Uterus (tissue), 4 donors: ENCODE measurements at places on chromosomes 1 and 21. TPM values are rescaled to one million over a fixed set of nuclear protein-coding genes. Genes with fewer than 3 reads are reported as not detected.

DNA sequence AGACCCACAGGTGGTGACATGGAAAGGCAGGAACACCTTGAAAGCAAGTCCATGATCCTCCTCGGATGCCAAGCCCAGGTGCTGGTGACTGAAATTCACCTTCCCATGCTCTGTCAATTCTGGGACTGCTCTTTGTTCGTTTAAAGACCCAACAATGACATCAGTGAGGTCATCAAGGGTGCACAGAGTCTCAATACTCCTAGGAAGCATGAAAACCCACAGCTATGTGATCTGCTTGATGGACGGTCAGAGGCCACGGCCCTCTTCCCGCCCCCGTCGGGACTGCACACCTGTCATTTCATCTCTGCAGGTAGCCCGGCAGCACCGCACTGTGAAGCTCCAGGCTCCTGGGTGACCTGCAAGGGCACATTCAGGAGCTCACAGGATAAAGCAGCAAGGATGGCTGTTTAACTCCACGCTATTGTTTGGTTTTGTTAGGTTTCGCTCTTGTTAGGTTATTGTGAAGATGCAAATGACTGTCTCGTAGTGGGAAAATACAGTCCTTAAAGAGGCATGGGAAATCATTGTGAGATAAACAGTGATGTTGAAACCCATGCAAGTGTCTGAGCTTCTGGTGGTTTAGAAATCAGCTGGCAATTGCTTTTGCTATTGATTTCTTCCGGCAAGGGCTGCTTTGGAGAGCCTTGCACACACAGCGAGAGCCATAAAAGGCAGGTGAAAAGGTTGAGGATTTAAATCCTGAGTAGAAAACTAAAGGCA, 124.8 kb upstream of the AJAP1 start:
- DNase-seq: no peak

DNA sequence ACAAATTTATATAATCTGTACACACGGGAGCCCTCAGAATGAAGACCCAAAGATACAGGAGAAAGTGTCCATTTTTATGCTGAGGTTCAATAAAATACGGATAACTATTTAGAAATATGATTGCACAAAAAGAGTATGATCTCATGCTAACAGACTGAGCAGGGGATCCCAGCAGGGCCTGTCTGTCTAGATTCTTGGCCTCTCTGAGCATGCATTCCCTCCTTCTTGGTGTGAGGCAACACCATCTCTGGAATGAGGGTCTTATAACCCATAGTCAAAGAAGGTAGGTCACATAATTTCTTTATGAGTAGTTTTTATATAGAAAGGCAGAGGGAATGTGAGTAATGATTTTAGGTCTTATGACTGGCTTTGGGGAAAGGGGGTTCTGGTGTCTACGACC, 5.4 kb downstream of the PRMT6 start:
- DNase-seq: no peak

NCF2 gene
- 0.51 TPM for total RNA-seq

DNA sequence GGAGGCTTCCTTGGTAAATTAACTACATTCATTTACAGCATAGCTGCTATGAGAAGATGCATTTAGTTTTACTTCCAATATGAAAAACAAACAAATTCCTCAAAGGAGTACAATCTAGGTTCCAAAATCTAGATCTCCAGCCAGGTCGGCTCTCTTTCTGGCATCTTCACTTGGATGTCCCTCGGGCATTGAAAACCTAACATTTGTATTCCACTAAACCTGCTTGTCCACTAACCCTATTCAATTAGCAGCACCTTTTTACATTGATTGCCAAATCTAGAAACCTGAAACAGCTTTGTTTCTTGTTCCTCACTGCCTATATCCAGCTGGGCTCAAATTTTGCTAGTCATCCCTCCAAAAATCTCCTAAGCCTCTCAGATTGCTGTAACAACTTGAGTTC, 14.3 kb upstream of the CXADR start:
- DNase-seq: no peak

SMPDL3B gene
- 6.6 TPM for total RNA-seq

DNA sequence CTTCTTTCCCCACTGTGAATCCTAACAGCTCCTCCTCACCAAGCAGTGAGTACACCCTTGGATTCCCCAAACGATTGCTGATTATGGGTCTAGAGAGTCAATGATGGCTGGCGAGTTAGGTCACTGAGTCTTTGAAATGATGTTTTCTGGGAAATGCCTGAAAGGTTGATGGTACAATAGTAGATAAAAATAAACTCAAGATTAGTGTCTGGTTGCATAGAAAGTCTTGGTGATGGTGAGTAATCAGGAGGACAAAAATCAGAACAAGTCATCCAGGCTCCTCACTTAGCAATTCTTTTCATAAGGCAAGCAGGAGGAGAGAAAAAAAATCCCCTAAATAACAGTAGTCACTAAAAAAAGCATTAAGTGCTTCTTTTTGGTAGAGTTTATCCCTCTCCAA, 22.6 kb downstream of the HLX start:
- DNase-seq: no peak

LIPI gene
- not detected for total RNA-seq

DNA sequence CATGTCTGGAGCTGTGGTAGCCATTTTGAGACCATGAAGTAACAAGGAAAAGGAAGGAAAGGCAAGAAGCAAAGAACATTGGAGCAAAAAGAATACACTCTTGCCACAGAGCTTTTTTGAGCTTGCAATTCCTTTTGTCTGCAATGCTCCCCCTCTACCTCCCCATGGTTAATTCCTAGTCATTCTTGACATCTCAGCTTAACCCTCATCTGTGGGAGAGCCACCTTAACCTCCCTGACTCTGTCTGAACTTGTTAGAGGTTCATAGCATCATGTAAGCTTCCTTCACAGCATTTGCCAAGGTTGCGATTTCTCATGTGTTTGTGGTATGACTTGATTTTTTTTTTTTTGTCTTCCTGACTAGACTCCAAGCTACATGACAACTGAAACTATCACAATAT, 564.1 kb upstream of the PLXNA2 start:
- no peak for DNase-seq

DNA sequence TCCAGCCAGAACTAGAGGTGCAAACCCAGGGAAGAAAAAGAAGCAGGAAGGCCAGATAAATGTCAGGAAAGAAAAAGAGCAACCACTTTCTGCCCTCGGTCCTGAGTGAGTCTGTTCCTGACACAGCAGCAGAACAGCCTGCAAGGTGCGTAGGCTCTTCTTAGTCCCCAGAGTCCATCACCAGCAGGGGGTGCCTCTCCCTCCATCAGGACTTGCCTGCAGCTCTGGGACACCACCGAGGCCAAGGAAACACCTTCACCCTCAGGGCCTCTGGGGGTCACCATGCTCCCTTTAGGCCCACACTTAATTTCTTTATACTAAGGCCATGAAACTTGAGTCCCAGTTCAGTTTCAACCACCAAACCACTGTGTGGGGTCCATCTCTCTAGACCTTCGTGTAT, 43.7 kb upstream of the NFASC start:
- no peak for DNase-seq

SHE gene
- total RNA-seq: 14.6 TPM

METTL13 gene
- total RNA-seq: 7.1 TPM

DNA sequence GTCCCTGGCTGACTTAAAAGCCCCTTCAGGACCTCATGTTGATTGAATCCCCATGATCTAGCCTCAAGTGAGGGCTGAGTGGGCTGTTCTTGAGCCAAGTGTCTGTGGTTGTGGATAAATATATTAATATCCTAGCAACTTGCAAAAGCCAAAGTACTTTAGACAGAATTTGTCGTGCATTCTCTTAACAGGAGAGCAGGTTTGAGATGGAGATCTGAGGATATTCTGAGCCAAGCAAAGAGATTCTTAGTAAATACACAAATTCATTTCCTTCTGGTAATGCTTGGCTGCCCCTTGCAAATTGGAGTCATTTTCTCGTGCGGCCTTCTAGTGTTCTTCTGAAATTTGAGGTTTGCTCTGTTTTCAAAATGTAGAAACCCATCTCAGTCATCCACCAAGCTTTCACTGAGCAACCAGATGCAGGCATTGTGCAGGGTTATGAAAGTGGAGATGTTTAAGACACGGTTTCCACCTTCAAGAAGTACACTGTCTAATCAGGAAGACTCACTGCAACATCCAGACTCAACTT, 242.1 kb upstream of the JUN start:
- DNase-seq: no peak

DNA sequence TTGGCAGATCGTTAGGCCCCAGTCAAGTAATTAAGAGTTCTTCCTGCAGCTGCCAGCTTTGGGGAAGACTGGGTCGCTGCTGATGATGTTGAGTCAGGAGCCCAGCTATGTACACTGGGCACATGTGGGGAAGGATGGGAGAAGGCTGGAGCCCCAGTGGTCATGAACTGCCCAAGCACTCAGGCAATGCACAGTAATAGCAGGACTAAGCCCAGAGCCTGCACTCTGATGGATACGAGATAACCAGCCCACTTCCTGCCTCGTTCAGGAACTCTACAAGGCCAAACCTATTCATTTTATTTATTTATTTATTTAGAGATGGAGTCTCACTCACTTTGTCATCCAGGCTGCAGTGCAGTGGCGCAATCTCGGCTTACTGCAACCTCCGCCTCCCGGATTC, 81.1 kb upstream of the BTG3 start:
- no peak for DNase-seq

DNA sequence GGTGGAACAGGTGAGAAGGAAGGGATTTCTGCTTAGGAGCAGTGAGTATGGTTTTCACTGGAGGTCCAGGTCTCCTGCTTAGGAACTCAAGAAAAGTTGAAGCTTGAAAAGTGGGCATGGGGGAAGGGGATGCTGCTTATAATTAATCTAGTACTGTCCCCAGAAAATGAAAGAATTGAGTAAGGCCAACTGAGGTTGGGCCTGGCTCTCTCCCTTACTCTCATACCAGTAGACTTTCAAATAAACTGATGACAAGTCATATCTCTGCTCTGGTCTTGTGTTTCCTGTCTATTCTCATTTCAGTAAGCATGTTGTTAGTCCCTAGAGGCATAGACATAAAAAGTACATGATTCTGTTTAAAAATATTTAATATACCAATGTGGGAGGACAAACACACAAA, 26.4 kb downstream of the CD48 start:
- DNase-seq: no peak

GRCh38 chr1:95994643-95995042, 726.9 kb upstream of the PTBP2 start:
- no peak for DNase-seq

DNA sequence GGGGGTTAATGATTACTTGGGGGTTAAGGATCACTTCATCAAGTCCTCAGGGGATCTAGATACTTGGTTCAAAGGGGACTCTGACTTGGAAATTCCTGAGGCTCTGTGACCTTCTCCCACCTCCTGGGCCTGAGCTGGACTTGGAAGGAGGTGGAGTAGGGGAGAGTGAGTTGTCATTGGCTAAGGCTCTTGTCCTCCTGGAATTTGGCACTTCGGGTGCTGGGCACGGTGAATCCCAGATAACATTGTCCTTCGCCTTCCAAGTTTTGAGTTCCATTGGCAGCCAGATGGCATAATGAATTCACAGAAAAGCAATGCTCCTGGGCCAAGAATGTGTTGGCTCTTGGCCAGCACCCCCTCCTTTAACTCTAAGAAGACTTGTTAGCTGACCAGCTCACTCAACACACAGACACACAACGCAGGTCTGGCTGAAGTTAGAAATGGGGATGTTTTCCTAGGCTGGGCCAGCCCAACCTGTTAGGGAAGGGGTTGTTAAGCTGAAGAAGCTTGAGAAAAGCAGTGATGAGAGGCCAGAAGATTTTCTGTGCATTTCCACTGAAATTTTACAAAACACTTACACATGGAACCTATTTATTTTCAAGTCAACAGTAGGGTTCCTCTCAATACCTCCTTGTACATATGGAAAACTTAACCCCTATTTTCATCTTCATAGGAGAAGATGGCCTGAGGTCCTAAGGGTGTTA, 29.7 kb downstream of the SLC26A9 start:
- DNase-seq: no peak

DNA sequence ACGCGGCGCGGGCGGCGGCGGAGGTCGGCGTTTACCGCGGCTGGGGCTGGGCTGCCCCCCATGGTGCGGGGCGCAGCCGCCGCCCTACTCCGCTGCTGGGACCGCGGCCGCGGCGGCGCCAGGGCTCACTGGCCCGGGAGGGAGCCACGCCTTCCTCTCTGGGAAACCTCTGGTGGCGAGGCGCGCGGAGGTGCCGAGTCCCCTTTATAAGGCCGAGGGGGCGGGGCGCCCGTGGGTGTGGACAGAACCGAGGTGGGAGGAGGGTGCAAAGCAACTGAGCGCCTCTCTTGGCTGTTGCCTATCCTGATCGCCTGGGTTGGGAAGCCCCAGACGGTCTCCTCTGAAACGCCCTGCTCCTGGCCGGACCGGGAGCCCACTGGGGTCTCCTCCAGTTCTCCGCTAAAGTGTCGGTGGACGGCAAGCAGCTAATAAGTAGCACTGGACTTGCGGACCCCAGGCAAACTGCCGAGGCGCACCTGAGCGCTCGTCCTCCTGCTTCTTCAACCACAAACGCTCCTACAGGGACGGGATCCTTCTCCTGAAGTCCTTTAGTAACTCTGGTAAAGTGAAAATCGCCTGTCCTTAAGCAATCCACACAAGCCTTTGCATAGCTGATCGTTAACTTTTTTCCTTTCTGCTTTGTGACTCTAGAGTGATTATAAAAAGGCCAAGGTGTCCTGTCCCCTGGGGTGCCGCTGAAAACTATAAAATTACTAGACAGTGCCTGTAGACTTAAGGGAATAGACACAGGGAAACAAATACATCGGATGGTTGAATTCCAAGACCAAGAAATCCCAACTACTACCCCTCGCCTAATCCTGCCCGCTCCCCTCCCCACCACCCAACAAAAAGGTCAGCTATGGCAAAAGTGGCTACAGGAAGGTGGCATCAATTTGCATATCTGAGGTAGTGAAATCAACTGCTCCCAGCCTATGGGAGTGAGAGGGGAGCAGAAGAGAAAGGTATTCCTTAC, at the start of gene PTGER3:
Gene PTGER3 (minus strand): TSS at position 182 of the 973 bp plus-strand sequence. CDS start 239 bp downstream, outside the sequence.
- peak; percentile 91 for DNase-seq

TRMT1L gene
- 10.2 TPM for total RNA-seq

DNA sequence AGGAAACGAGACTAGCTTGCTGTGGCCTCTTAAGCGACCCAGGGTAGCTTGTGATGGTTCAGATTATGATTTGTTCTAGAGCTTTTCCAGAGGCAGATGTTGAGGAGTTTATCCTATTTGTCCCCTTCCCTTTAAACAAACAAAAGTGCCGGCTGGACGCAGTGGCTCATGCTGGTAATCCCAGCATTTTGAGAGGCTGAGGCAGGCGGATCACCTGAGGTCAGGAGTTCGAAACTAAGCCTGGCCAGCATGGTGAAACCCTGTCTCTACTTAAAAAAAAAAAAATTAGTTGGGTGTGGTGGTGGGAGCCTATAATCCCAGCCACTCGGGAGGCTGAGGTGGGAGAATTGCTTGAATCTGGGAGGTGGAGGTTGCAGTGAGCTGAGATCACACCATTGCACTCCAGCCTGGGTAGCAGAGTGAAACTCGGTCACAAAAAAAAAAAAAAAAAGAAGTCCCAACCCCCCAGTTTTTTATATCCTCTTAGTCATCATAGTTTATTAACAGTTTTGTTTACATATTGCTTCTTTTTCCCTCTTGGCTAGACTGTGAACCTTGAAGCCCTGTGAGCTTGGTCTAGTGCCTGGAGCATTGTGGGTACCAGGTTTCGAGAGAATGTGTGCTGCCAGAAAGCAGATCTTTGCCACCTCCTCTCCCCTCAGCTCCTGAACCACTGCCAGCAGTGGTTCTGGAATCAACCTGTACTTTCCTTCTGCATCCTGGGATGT, 29.8 kb downstream of the MAPKAPK2 start:
- no peak for DNase-seq

- DNase-seq: no peak
These were observed 35.6 kb upstream of the PUM1 start for GRCh38 chr1:31101147-31101502.

ABCD3 gene
- 18.4 TPM for total RNA-seq
